ENCODE measurements at places on chromosomes 2 and 18.

GRCh38 chr2:71503837-71504236 lies 50.5 kb downstream of the DYSF start:
- DNase-seq, result no peak

DNA sequence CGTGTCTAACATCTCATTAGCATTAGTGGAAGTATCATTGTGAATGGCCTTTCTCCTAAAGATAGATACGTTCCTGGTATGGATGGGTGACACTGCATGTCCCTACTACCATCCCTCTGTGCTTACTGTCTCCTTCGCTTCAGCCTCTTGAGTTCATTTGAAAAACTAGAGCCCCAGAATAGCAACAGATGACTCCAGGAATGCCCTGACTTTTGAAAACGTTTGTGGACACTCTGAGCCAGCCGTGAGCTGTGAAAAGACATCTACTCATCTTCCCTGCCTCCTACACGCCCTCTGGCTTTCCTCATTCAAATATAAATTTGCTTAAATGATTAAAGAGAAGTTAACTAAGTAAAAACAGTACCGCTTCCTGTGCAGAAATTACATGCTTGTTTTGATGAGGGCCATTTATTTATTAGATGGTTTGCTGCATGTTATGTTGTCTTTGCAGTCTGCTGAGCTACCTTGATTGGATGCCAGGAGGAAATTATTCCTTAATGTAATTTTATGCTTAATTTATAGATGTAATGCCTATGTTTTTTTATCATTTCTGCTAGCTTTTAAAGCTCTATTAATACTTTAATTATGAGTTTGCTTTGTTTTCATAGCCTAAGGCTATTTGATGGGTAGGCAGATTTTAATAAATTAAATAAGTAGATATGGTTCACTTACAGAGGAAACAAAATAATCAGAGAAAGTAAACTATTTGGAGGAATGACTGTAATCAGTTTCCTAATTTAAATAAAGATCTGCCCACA lies 32.1 kb upstream of the MYO3B start:
- DNase-seq, result no peak

DNA sequence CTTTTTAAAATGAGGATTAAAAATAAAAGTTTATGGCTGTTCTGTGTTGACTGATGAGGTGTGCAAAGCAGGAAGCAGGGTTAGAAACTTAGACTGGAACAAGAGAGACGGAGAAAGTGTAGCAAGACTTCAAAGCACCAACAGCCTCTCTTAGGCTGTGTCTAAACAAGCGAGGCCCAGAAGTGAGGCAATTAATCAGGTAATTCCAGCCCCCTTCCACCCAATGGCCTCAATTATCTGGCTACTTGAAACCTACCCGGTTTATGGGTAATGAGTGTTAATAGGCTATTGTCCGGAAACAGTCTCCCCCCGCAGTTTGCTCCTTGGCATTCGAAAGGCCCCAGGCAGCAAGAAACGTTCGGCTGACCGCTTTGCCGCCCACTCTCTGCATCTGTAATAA lies 171.7 kb upstream of the MYCN start:
- DNase-seq, result no peak

DNA sequence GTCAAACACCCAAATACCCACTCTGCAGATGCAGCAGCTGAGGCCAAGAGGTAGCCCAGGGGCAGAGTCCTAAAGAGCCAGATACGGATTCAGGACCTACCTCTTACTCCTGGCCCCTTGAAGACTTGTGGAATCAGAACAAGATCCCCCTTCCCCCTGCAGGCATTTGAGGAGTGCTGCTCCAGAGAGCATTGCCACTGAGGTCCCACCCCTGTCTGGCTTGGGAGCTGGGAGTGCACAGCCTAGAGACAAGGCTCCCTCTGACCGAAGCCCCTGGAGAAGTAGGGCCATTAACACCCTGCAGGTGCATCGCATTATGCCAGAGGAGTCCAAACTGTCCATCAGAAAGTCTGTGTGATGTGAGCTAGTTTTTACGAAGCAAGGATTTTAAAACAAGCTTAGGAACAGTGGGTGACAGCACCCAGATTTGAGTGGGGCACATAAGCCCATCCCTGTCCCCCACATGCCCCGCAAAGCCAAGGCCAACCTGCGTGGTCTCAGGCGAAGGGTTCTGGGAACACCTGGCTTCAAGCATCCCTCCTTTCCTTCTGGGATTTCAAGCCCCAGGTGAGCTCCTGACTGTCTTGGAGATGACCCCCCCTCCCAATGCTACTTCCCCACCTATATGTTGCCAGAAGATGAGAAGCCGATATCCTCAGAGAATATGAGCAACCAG lies 48.4 kb downstream of the MTERF4 start:
- DNase-seq, result no peak

All from neural crest cell (in vitro differentiated cells).